ENCODE measurements at places on chromosomes 13 and 19.

DNA sequence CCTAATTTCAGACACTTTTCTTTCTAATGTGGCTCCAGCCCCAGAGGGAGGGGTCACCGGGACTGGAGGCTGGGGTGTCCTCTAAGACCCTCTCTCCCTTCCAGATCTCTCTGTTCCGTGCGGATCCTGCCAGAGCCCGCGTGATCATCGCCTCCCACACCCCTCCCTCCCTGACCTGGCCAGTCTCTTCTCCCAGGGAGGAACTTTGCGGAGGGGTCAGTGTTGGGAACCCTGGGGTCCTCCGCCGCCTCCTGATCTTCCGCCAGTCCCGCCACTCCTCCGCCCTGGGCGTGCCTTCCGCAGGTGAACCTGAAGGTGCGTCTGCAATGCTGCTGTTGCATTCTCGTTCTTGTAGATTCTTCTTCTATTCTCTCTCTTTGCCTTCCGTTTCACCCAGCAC is 9.1 kb downstream of the SOX21 start:
- no peak overlapping the region for H3K4me3 ChIP-seq
- H3K4me1 ChIP-seq = no peaks in the 10 kb centered on the region
- peaks cover 4% of the 10 kb centered on the region for H3K27me3 ChIP-seq
- no peaks in the 10 kb centered on the region for H3K36me3 ChIP-seq

DNA sequence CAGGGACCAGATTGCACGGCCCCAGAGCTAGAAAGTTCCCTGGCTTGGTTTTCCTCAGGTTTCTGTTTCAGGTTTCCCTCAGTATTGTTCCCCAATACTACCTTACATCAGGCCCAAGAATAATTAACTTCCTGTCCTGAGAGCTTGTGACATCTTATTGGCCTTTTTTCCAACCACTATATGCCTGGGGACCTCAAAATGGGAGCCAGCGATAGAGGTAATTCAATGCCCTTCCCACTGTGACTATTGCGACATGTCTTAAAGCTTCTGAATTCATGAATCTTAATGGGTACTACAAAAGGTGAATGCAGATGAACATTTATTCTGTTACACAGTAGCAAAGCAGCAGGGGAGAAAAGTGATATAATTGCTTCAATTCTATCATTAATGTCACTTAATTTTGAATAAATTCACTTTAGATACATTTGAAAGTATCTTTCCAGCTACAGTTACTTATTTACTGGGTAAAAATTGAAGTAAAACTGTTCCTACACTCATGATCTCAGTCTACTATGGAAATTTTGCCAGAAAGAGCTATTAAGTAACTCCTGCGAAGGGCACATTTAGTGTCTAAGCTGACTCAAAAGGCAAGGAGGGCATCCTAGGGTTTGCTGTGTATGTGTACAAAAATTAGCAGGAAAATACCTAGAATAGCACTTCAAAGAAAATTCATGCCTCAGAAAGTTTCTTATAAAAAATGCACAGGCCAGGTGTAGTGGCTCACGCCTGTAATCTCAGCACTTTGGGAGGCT is 4.1 kb downstream of the CRYL1 start:
- H3K4me1 ChIP-seq = peaks cover 3% of the 10 kb centered on the region
- H3K4me3 ChIP-seq = no peak overlapping the region
- H3K27ac ChIP-seq = no peak overlapping the region
- no peak for DNase-seq

DNA sequence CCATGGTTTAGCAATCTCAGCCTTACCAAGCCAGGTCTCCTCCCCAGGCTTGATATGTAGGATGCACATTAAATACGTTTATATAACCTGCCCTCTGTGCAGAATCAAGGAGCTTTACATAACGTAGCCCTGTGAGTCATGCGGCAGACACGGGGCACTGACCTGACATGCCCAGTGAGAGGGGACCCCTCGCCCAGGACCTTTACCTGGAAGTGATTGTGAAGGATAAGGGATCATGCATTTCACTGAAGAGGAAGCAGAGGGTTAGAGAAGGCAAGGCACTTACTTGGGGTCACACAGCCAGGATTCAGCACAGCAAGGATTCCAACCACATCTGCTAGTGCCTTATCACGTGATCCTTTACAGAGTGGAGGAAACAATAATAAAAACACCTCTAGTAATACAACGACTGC is 18.9 kb upstream of the FOSB start:
- H3K4me3 ChIP-seq = no peak overlapping the region
- DNase-seq = no peak
- no peaks in the 10 kb centered on the region for H3K36me3 ChIP-seq
- peaks cover 20% of the 10 kb centered on the region for H3K4me1 ChIP-seq
- H3K27ac ChIP-seq = no peak overlapping the region

DNA sequence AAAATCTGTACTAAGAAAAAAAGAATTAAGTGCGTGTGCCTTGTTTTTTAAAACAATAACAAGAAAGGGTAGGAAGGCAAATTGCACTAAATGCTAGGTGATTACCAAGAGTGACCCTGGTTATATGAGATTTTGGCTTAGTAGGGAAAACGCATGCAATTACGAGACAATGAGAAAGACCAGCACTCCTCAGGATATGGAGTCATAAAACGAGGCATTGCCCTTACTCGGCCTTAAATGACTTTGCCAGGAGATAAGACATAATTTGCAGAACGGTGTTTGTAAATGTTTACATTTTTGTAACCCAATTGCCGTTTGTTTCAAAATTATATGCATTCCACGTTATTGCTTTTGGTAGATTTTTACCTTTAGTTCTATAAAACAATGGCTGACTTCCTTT is 179.8 kb downstream of the RBM26 start:
- no peaks in the 10 kb centered on the region for H3K27me3 ChIP-seq
- no peaks in the 10 kb centered on the region for H3K4me1 ChIP-seq
- H3K4me3 ChIP-seq = no peak overlapping the region
- H3K36me3 ChIP-seq = no peaks in the 10 kb centered on the region
- H3K27ac ChIP-seq = no peak overlapping the region

DNA sequence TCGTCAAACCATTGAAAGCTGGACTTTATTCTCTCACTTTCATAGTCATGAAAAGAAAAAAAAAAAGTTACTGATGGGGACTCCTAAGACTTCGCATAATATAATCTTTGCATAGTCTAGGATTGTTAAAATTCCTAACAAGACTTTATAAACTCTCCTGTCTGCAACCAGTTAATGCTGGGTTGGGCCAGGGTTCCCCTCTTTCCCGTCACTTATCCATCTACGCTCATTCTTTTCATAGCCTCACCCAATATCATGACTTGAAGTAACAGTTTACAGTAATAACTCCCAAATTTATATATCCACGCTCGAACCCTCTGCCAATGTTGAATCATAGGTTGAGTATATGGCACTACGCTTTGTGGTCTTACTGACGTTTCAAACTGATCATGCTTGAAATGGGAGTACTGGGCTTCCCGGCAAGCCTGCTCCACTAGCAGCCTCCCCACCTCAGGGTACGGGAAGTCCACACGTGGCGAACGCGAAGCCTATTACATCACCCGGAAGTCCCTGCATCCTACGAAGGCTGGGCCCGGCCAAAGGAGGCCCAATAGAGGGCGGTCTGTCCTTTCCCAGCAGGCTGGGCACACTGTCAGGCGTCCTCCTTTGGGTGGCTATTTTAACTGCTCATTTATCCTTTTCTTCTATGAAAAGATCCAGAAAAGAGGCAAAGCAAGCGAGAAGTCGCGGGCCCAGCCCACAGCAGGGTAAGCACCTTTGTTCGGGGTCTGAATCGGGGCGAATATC is 694 bp upstream of the ZNF460 start:
- peak overlapping the region; percentile 80 for H3K4me3 ChIP-seq
- H3K27me3 ChIP-seq = no peaks in the 10 kb centered on the region
- H3K4me1 ChIP-seq = peaks cover 18% of the 10 kb centered on the region

GRCh38 chr19:5321851-5322681 is 18.5 kb downstream of the PTPRS start:
- H3K4me1 ChIP-seq = no peaks in the 10 kb centered on the region
- H3K27me3 ChIP-seq = no peaks in the 10 kb centered on the region
- H3K4me3 ChIP-seq = no peak overlapping the region
- peak; percentile 13 for DNase-seq
- H3K36me3 ChIP-seq = no peaks in the 10 kb centered on the region

DNA sequence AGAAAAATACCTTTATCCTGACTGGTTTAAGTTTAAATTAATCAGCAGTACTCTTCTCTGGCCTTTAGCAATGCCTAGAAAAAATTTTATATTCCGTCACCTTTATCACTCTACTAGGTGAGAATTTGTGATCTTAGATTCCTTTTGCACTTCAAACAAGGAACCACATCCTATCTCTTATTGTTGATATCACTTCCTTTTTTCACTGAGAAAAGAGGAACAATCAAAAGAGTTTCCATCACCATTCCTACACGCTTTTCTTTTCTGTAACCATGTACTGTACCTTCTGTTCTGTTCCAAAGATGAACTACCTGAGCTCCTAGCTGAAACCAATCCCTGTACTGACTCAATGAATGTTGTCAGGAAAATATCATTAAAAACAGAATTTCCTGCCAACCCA is 1379.0 kb upstream of the MIR17HG start:
- H3K27ac ChIP-seq = no peak overlapping the region
- no peak overlapping the region for H3K4me3 ChIP-seq
- H3K36me3 ChIP-seq = no peaks in the 10 kb centered on the region
- no peaks in the 10 kb centered on the region for H3K4me1 ChIP-seq
- no peak for DNase-seq

GRCh38 chr19:46759206-46759605 is 13.0 kb upstream of the STRN4 start:
- no peaks in the 10 kb centered on the region for H3K4me1 ChIP-seq
- DNase-seq = no peak
- no peak overlapping the region for H3K4me3 ChIP-seq
- H3K27me3 ChIP-seq = no peaks in the 10 kb centered on the region
- no peak overlapping the region for H3K27ac ChIP-seq
- H3K36me3 ChIP-seq = no peaks in the 10 kb centered on the region

DNA sequence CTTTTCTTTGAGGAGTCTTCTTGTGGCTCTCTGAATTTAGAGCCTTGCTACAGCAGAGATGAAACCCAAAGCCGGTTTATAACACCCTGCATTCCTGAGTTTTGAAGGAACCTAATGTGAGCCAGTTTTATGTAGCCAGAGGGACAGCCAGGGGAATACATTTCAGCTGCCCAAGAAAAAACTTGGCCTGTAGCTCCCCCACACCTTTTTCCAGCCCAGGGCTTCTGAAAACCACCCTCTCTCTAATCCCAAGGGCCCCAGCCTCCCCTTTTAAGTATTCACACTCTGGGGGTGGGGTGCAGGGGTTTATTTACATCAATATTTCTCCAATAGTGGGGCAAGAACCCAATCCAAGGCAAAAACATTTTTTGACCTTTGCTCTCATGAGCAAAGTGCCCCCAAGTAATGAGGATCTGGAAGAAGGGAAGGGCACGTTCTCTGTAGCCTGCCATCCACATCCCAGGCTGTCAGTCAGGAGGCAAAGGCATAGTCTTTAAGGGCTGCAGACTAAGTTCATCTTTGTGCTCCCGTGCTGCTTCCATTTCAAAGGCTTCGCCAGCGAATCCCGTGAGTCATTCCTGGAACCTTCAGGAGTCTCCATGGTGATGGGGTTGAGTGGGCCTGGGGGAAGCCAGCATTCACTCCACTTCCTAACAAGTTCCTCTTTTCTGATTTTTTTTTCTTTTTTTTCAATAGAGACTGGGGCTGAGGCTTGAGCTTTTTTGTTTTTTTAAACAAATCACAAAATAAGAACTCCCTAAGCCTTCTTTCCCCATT is 33.2 kb upstream of the MEDAG start:
- H3K4me1 ChIP-seq = no peaks in the 10 kb centered on the region
- H3K27ac ChIP-seq = no peak overlapping the region
- DNase-seq = no peak
- H3K4me3 ChIP-seq = no peak overlapping the region
- no peaks in the 10 kb centered on the region for H3K36me3 ChIP-seq

- H3K36me3 ChIP-seq = peaks cover 98% of the 10 kb centered on the region
- no peaks in the 10 kb centered on the region for H3K4me1 ChIP-seq
- H3K27me3 ChIP-seq = no peaks in the 10 kb centered on the region
- no peak overlapping the region for H3K4me3 ChIP-seq
- no peak overlapping the region for H3K27ac ChIP-seq
- DNase-seq = no peak
Measured at GRCh38 chr19:11019824-11020223, 59.0 kb downstream of the SMARCA4 start.

- H3K27ac ChIP-seq = no peak overlapping the region
- H3K36me3 ChIP-seq = no peaks in the 10 kb centered on the region
- H3K4me1 ChIP-seq = no peaks in the 10 kb centered on the region
Measured at GRCh38 chr13:110067355-110068175, 239.4 kb downstream of the COL4A1 start.

GRCh38 chr13:76944456-76944855 is 3.9 kb upstream of the ACOD1 start:
- no peaks in the 10 kb centered on the region for H3K36me3 ChIP-seq
- no peaks in the 10 kb centered on the region for H3K4me1 ChIP-seq
- H3K27ac ChIP-seq = no peak overlapping the region
- no peaks in the 10 kb centered on the region for H3K27me3 ChIP-seq
- H3K4me3 ChIP-seq = no peak overlapping the region

- no peak overlapping the region for H3K27ac ChIP-seq
- H3K27me3 ChIP-seq = no peaks in the 10 kb centered on the region
- H3K4me1 ChIP-seq = no peaks in the 10 kb centered on the region
- no peaks in the 10 kb centered on the region for H3K36me3 ChIP-seq
- no peak overlapping the region for H3K4me3 ChIP-seq
Measured at GRCh38 chr13:75173457-75174356, 308.3 kb downstream of the TBC1D4 start.

GRCh38 chr13:77386046-77386445 is 59.2 kb upstream of the MYCBP2 start:
- no peak overlapping the region for H3K4me3 ChIP-seq
- H3K27me3 ChIP-seq = no peaks in the 10 kb centered on the region
- H3K27ac ChIP-seq = no peak overlapping the region
- DNase-seq = no peak

- DNase-seq = peak; percentile 16
- H3K4me3 ChIP-seq = peak overlapping the region; percentile 63
- peaks cover 4% of the 10 kb centered on the region for H3K27me3 ChIP-seq
- no peaks in the 10 kb centered on the region for H3K4me1 ChIP-seq
- H3K36me3 ChIP-seq = no peaks in the 10 kb centered on the region
Measured at GRCh38 chr13:112943309-112944125, 25.5 kb upstream of the MCF2L start.

- peak within 1 kb of the TSS; percentile 91 for H3K27ac ChIP-seq
- no peaks in the 10 kb centered on the region for H3K36me3 ChIP-seq
- H3K27me3 ChIP-seq = no peaks in the 10 kb centered on the region
- peak within 1 kb of the TSS; percentile 83 for H3K4me3 ChIP-seq
- DNase-seq = peak; percentile 93
Measured at GRCh38 chr13:19633479-19634255, at the start of gene MPHOSPH8. Gene MPHOSPH8, plus strand, starts transcription at chr13:19633659. Its CDS starts 90 bp downstream, at chr13:19633749.

- H3K27ac ChIP-seq = no peak overlapping the region
- no peaks in the 10 kb centered on the region for H3K4me1 ChIP-seq
- no peaks in the 10 kb centered on the region for H3K27me3 ChIP-seq
- H3K4me3 ChIP-seq = no peak overlapping the region
Measured at GRCh38 chr13:81207636-81208035, 866.7 kb upstream of the SPRY2 start.

All from naive thymus-derived CD4-positive, alpha-beta T cell (primary cell).